ENCODE measurements at places on chromosomes 16 and 17.

- no peak for DNase-seq
These were observed 177.0 kb upstream of the C16orf82 start for GRCh38 chr16:26889740-26890139.

GRCh38 chr17:68351395-68351794 is 60.1 kb downstream of the ARSG start:
- no peak for DNase-seq

GRCh38 chr16:920051-920681 is 50.6 kb downstream of the LMF1 start:
- no peak for DNase-seq

- no peak for DNase-seq
These were observed 2.8 kb downstream of the CEMP1 start for GRCh38 chr16:2528161-2529060.

DNA sequence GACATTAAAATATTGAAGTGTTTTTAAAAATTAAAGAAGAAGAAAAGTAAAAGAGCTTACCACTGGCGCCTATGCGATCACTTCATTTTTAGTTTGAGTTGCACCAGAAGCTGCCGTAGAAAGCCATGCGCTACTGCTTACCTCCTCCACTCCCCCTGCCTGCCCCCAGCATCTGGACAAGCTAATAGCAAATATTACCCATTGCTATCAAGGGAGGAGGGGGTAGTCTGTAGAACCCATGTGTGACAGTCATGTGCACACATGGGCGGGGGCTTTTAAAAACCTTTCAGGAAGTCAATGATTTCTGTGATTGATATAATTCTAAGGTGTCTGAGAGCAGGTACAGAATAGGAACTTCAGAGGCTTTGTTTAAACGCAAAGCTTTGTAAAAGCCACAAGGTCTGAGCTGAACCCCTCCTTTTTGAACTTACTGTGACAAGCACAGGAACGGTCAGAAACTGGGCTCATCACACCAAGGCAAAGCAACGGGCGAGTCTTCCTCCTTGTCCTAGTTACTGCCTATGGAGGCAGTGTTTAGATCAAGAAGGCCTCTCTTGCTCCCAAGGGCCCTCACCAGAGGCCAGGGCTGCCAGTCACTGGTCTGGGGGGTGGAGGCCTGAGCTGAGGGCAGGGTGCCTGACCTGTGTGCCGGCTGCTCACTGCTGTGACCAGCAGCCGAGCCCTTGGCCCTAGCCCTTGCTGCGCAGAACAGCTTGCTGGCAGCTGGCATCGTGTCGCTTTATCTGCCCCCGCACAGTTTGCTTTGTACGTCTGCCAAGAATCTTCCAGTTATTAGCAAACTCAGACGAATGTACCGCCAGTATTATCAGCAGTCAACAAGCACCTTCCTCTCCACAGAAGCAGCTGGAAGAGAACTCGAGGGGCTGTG is 15.0 kb downstream of the GINS2 start:
- DNase-seq: no peak

DNA sequence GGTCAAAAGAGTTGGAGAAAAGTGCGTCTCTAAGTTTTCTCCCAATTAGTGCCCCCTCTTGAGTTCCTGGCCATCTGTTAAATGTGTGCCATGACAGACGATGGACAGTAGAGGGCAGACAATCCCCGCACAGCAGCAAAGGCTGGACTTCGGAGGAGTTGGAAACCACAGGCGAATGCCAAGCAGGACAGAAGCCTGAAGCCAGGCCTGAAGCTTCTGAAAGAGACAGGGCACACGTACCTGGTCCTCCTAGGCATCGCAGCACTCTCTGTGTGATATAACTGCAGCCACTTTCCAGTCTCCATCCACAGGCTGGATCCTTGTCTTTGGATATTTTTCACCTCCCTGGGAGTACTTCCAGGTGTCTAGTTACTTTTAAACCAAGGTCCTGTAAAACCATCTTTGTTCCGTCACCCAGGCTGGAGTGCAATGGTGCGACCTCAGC is 14.5 kb downstream of the C17orf100 start:
- DNase-seq: no peak

DNA sequence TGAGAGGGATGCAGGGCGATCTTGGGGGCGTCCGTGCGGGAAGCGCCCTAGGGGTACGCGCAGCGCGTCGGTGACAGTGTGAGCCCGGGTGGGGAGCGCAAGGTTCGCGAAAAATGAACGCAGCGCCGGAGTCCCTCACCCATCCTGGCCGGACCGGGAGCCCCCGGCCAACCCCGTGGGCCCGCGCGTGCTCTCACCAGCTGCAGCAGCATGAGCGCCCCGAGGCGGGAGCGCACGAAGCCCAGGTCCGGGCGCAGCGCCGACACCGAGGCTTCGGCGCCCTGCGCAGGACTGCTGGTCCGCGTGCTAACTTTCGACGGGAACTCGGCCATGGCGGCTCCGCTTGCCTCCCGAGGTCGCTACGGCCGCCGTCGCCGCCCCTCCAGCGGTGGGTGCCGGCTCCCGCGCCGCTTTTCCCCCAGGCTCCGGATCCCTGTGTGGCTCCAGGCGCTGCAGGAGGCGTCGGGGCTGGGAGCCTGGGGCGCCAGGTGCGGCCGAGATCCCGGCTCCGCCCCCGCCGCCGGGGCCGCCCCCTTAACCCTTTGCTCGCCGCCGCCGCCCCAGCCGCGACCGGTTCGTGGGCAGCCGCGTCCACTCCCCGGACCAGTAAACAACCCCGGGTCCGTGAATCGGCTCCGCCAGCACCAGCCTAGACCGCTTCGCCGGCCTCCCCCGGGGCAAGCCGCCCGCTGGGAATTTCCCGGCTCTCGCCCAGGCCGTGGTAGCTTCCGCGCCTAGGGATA is at the start of gene PLLP:
PLLP (minus strand) TSS at position 464 of the 743 bp plus-strand sequence; CDS start at position 332, 132 bp downstream.
- peak; percentile 31 for DNase-seq

DNA sequence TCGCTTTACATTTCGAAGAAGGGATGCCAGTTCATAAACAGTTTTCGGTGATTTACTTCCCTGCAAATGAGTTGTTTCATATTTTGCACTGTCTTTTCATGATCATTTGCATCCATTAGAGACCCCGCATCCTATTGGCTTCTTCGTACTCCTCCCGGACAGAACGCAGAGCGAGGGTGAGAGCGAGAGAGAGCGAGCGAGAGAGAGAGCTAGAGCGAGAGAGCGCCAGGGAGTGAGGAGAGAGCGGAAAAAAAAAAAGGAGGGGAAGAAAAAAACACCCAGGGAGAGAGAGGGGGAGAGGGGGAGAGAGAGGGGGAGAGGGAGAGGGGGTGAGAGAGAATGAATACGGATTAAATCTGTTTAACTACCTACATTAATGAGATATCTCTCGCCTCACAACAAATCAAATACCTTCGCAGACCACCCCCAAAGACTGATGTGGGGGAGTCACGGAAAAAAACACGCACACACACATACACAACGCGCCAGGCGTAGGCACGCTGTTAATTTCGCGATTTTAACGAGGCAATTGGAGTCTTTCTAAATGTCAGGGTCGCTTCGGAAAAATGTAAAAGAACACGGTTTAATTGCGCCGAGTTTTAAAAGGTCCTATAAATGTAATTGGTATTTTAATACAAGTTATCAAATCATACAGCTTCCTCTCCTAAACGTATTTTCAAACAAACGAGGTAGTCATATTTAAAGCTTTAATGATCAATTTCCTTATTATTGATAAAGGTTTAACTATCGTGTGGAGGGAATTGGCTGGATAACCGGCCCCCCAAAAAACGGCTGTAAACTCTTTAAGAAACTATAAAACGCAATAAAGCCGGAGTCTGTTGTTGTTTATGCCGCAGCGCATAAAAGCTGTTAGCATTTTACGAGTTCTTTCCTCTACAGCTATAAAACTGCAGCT is at the start of gene HOXB8:
HOXB8 (minus strand) TSS at position 246 of the 916 bp plus-strand sequence. CDS start 588 bp downstream, outside the sequence.
- DNase-seq: no peak

DNA sequence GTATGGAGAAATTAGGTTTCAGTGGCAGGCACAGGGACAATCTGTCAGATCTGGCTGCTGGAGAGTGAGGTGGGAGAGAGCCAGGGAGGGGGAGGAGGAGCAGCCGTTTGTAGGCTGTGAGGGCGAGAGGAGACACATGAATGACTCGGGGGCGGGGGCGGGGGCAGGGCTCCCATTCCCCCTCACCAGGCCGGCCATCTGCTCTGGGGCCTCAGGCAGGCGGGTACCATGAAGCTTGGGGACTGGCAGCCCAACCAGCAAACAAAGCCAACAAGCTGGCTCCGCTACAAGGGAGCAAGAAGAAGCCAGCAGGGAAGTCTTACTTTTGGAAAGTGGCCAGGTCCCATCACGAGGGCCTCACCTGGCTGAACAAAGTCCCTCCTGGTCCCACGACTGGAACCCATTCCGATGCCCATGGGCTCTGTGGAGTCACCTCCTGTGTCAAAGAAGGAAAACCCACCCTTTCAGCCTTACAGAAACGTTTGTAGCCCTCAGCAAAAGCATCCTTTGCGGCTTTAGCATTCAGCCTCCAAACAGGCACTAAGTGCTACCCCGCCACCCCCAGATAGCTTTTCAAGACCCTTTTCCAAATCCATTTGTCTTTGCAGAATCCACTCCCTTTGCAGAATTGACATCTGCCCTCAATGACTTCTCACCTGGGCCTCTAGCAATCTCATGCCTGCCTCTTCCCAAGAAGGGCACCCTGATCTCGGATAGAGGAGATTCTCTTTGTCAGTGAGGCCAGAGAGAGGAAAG is 9.2 kb upstream of the SSTR2 start:
- DNase-seq: no peak

DNA sequence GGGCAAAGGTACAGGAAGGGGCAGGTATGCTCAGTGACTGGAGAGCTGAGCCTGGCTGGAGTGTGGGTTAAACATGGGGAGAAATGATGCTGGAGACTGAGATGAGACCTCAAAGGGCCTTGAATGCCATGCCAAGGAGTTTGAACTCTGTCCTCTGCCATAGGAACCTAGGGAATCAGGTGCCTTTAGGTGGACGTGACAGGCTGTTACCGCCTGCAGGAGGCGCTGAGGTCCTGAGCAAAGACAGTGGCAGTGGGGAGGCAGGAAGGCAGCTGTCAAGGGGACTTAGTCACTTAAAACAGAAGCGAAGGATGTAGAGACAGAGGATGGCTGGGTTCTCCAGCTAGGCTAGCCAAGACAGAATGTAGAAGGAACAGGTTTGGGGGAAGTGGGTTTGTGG is 9.1 kb downstream of the PSMB3 start:
- no peak for DNase-seq

- DNase-seq: no peak
These were observed 130.3 kb downstream of the CCDC144A start for GRCh38 chr17:16820161-16820877.

Measured in effector memory CD4-positive, alpha-beta T cell (primary cell).